ENCODE measurements at places on chromosomes 12 and 14.

DNA sequence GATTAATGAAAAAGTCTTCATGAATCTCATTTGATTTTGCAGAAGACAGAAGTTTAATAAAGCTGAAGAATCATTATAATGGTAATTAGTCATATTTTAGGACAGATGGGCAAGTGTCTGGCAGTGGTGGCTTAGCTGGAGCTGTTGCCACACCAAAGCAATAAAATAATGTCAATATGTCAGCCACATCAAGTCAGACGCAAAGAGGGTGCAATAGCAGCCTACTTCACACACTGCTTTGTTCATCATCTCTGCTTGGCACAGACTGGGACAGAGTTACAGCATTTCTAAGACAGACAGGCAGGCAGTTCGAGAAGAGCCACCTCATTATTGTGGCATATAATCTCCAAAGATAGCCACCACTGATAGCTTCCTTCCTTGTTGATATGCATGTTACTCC, 16.9 kb upstream of the KRR1 start:
- no peak for DNase-seq

DNA sequence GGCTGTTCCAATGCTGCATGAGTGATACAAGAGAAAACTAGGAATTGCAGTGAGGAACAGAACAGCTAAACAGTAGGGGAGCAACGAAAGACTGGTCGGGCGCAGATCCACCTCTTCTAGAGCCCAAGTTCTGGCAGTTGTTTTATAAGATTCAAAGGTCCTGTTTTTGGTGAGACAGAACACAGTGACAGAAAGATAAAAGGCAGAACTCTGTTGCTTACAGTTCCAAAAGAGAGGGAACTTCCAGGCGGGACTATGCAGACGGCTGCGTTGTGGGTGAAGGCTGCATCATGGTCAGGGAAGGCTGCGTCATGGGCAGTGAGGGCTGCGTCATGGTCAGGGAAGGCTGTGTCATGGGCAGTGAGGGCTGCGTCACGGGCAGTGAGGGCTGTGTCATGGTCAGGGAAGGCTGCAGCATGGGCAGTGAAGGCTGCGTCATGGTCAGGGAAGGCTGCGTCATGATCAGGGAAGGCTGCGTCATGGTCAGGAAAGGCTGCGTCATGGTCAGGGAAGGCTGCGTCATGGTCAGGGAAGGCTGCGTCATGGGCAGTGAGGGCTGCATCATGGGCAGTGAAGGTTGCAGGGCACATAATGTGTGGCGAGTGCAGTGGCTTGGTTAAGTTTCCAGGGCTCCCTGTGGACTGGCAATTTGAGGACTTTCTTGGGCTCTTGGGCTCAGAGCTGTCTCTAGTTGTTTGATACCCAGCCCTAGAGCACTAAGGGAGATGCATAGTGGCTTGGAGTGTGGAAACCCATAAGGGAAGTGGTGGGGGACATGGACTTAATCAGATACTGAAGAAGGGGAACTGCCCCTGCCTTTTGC, 619.9 kb downstream of the AACS start:
- DNase-seq: no peak

DNA sequence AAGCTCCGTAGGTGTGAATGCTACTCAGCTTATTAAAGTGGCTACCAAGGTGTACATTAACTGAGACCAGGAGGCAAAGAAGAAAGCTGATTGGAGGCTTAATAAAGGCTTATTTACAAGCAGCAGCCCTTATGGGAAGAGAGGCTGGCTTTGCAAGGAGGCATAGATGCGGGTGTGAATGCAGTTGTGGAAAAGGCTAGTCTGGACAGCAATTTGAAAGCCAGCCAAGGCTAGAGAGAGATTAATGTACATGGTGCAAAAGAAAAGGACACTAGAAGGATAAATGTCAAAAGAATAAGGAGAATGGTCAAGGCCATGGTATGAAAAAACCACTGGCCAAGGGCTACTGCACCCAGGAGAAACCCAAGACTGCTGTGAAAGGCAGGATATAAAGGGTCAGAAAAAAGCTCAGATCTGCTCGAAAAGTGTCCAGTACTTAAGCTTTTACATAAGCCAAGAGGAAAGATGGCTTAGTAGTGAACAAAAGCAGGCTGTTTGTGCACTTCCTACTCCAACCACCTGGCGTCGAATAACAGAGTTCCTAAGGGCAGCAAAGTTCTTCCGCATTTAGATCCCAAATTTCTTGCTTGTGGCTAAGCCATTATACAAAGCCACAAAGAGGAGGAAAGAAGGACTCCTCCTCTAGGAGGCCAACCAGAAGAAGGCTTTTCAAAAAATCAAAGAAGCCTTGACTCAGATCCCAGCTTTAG, 24.0 kb downstream of the KLRK1 start:
- DNase-seq: no peak

GRCh38 chr14:31578792-31579501, 17.7 kb downstream of the NUBPL start:
- no peak for DNase-seq

All from sciatic nerve (tissue), 2 donors.